ENCODE measurements at places on chromosomes 13 and 19.

GRCh38 chr19:13918726-13919411 lies 12.9 kb downstream of the CC2D1A start:
- no peak for DNase-seq

DNA sequence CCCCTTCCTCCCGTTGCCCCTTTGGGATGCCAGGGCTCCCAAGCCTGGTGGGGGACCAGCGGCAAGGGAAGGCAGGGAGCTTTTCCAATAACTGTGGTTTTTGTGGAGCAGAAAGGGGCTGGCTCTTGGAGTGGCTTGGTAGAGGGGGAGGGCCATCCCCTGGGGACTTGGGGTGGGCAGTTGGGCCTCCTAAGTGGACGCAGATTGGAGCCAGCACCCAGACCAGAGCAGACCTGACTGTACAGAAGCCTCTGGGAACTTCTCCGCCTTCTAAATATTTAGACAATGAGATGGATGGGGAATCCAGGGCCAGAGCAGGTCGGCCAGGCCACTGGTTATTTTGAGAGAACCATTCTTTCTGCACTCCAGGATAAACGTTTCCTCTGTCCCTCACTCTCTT lies 4.2 kb downstream of the PTGIR start:
- DNase-seq = no peak

DNA sequence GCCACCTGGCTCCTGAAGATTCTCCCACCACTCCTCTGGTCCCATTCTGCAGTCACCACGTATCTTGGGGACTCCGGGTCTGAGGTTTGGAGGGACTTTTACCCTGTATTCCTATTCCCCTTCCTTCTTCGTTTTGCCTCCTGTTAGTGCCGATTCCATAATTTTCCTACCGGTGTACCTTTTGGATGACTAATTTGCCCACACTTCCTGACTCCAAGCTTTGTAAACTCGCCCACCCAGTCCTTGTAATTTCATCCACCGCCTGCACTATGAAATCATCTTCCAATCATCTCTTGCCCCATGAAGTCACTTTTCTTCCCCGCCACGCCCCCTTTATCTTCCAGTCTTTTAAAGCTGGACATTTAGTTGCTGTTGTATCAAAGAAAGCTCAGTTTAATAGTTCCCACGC lies 572 bp downstream of the UCHL3 start:
- peak; percentile 45 for DNase-seq

GRCh38 chr19:2236064-2236313 lies 140 bp downstream of the PLEKHJ1 start:
- no peak for DNase-seq

GRCh38 chr13:50594276-50595051 lies 249.0 kb downstream of the DLEU7 start:
- no peak for DNase-seq

- DNase-seq = no peak
Measured at GRCh38 chr13:43058831-43059230, 35.4 kb downstream of the DNAJC15 start.

- no peak for DNase-seq
Measured at GRCh38 chr13:33208290-33209220, 77.0 kb downstream of the STARD13 start.

- no peak for DNase-seq
Measured at GRCh38 chr19:39341129-39341718, 997 bp upstream of the SAMD4B start.

DNA sequence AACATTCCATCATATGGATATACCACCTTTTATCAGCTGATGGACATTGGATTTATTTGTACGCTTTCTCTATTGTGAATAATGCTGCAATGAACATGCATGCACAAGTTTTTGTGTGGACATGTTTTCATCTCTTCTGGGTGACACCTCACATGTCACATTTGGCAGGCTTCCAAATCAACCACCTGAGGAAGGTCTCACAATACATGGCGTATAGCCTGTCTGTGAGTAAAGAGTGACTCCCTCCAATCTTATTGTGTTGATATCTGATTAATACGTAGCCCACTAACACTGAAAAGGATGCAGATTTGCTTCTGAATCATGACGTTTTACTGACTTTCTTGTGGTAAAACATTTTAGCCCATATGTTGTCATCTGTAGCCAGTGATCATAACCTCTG lies 61.1 kb downstream of the SLC15A1 start:
- DNase-seq = no peak

DNA sequence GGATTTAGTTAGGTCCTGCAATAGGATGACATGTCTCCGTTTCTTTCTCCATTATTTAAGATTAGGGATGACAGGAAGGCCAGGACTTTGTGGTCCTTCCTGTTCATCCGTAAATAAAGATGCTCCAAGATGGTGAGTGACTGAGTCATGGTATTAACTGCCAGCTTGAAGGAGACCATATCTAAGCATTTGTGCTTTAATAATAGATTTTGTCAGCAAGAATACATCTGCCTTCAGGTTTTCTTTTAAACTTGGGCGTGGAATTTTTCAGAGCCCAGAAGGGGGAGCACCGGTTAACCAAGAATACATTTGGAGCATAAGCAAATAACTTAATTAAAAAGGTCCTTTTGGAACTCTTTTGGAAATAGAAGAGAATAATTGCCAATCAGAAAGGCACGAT lies 68.2 kb downstream of the ARHGAP35 start:
- DNase-seq = no peak

GRCh38 chr19:48469934-48470680 lies 938 bp downstream of the CYTH2 start:
- no peak for DNase-seq

DNA sequence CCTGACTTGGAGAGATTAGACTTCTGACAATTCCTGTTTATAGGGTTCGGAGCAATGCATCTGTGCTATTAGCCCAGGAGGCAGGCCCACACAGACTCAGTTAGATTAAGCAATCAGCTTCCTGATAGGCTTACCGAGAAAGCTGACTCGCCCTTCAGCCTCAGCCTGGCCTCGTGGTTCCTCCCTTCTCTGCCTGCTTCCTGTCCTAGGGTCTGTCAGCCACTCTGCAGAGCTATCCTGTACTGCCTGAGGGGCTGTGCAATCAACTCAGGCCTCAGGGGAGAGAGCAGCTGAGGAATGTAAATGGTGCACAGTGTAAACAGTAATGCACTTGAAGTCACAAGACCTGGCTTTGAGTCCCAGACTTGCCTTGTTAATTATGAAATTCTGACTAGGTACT lies 30.7 kb downstream of the HTR2A start:
- DNase-seq = peak; percentile 2

GRCh38 chr19:28061111-28061510 lies 1151.8 kb downstream of the UQCRFS1 start:
- no peak for DNase-seq

DNA sequence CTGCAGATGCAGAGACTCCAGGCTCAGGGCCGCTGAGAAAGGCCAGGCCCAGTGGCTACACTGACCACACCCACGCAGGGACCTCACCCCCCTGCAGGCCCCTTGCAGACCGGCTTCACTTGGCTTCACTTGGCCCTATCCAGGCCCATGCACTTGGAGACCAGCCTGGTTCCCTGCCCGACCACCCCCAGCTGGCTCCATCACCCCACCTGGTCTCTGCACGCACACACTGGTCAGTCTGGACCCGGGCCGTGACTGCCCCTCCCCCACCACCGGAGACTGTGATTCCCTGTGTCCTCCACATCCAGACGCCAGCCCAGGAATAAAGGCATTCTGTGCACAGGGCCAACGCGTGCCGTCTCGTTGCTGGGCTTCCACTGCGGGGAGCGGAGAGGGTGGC lies 4.9 kb upstream of the EBI3 start:
- DNase-seq = no peak

- DNase-seq = no peak
Measured at GRCh38 chr19:19554074-19555023, 16.3 kb downstream of the CILP2 start.
